ENCODE measurements at places on chromosomes 13 and 19. TPM values are rescaled to one million over a fixed set of nuclear protein-coding genes. Genes with fewer than 3 reads are reported as not detected.

KLK10 gene
- total RNA-seq = not detected

CERS1 gene
- 0.23 TPM for total RNA-seq

SLITRK6 gene
- not detected for total RNA-seq

SLC1A5 gene
- 220 TPM for total RNA-seq

ELSPBP1 gene
- total RNA-seq = not detected

TIMM44 gene
- total RNA-seq = 111 TPM

UBA52 gene
- total RNA-seq = 1,581 TPM

GRCh38 chr13:19862481-19863313, 752 bp downstream of the ZMYM5 start:
- DNase-seq = peak; percentile 83

DNA sequence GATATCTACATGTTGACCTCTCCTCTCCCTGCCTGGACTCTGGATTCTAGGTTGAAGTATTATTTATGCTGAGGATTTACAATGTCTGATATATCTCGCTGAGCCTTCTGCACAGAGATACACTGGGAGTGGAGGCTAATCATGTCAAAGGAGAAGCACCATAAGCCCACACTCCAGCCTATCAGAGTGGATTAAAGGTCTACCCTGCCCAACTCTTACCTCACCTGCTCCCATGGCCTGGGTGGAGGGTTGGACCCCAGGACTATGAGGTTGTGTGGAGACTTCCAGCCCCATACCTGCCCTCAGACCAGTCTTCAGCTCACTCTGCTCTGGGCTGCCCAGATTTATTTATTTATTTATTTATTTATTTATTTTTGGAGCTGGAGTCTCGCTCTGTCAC, 15.4 kb downstream of the OR10H4 start:
- peak; percentile 24 for DNase-seq

DNA sequence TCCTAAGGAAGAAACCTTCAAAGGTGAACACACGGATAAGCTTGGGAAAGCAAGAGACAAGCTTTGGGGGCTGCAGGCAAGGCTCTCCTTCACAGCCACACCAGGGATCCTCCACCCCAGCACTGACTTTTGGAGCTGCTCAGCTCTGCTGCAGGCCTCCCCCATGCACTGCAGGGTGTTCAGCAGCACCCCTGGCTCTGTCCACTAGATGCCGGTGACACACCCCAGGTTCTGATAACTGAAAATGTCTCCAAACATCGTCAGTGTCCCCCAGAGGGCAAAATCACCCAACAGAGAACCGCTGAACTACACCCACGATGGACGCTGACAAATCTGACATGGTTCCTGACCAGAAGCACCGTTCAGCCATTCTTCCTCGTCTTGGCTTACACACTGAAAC, 90.5 kb downstream of the STK24 start:
- DNase-seq = no peak

- peak; percentile 64 for DNase-seq
Measured at GRCh38 chr13:114226088-114226487, 8.6 kb upstream of the CDC16 start.

GRCh38 chr13:105139380-105140285, 1395.8 kb downstream of the EFNB2 start:
- DNase-seq = peak; percentile 90

DNA sequence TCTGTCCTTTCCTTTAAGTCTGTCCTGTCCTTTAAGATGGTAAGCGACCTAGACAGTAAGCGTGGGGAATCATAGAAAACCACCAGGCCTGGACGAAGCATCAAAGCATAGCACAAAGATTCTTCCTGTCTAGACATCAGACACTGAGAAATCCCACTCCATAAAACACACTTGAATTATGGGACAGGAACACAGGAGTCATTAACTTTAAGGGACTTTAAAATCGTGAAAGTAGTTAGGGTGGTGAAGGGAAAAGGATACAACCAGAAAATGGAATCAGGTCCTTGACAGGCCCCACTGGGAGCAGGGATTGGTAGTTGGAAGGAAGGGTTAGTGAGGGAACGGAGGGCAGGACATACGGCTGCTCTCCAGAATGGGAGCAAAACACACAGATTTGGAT, 31.6 kb upstream of the C1QTNF9 start:
- no peak for DNase-seq

DNA sequence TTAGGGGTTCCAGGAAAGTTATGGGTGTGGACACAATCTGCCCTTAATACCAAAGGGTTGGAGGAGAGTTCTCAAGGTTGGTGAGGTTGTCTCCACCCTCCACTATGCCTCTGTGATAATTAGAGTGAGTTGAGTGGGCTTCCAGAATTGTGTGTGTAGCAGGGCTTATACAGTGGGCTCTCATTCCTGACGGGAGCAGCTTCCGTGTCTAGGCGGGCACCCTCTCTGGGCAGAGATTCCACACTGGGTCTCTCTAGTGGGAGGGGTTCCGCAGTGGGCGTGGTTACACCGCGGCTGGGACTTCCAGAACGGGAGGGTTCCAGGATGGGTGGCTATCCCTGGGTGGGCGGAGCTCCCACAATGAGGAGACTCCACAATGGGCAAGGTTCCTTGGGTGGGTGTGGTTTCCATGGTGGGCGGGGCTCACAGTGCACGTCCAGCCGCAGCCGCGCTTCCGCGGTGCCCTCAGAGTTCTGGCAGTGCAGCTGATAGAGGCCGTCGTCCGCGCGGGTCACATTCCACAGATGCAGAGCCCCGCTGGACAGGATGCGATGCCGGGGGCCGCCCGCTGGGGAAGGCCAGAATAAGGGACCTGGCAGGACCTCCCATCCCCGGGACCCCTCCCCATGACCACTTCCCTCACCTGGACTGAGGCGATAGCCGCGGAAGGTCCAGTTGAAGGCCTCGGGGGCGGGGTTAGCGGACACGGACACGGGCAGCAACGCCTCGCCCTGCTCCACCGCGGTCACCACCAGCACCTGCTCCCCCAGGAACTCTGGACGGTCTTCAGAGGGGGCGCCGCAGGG, 8.4 kb downstream of the NPHS1 start:
- peak; percentile 65 for DNase-seq

DNA sequence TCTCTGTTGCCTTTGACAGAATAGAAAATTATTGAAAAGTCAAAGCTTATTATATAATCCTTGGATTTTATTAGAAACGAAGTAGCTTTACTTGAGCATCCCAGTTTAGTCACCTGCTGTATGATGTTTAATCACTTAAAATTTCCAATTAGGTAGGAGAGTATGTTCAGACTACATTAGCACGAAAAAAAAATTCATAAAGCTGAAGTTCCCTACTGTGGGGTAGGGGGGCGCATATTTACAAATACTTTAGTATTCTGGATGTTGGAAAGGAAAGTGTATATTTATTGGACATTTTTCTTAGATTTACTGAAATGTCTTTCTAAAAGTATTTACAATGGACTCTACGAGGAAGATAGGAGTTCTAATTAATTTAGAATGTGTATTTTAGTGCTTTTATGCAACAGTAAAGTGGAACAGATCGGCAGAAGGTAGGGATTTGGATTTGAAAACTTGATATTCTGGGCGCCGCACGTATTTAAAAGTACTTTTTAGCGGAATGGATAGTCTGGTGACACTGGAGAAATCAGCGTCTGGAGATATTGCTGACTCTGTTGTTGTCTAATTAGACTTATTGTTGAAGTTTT, 1.9 kb downstream of the CDK8 start:
- no peak for DNase-seq

DNA sequence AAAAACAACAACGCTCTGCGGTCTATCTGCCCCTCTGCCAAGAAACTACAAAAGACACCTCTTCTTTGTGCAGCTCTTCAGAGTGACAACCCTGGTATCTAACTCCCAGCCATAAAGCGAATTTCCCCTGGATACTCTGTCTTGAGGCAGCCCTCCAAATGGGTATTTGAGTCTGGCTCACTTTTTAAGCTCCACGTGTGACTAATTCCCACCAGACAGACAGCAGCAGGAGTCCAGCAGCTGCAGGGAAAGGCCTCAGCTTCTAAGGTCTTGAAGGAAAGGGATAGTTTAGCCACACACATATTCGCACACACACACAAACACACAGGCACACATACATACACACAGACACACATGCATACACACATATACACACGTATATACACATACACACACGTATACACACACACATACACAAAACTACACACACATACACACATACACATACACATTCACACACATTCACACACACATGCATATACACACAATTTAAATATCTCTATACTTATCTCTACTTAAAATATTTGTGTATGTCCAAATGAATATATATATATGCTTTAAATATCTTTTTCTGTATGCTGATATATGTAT, 188.8 kb downstream of the TSHZ3 start:
- no peak for DNase-seq

GRCh38 chr13:49082653-49083536, 107.2 kb downstream of the FNDC3A start:
- no peak for DNase-seq

GRCh38 chr13:53238261-53238660, 209.6 kb downstream of the OLFM4 start:
- no peak for DNase-seq

DNA sequence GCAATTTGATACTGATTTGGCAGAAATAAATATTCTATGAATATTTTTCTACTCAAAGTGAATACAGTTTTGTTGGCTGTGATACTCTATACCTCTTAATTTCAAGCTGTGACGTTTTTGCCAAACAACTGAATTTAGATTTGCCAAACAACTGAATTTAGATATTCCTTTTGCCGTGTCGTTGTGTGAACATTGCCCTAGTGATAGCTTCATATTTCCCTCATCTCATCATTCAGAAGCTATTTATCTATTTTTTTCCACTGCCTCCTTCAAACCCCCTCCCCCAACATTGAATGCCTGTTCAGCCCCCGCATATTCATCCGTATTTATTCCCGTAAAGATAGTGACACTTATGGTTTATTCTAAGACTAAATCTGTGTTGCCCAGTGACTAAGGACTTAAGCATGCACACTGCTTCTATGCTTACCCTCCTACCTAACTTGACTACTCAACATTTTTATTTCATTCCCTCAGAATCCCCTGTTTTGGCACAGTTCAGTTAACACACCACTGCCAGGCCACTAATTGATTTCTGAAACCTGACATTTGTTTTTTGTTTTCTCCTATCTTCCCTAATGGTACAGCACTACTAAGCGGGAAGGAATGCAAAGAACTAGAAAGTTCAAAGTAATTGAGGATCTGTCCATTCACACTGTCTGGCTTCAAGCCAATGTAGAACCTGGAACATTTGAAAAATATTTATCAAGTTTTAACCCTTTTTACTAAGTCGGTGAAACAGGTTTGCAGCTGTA, 2.8 kb upstream of the KLF5 start:
- no peak for DNase-seq

GRCh38 chr13:112959701-112960542, 9.1 kb upstream of the MCF2L start:
- DNase-seq = no peak

DNA sequence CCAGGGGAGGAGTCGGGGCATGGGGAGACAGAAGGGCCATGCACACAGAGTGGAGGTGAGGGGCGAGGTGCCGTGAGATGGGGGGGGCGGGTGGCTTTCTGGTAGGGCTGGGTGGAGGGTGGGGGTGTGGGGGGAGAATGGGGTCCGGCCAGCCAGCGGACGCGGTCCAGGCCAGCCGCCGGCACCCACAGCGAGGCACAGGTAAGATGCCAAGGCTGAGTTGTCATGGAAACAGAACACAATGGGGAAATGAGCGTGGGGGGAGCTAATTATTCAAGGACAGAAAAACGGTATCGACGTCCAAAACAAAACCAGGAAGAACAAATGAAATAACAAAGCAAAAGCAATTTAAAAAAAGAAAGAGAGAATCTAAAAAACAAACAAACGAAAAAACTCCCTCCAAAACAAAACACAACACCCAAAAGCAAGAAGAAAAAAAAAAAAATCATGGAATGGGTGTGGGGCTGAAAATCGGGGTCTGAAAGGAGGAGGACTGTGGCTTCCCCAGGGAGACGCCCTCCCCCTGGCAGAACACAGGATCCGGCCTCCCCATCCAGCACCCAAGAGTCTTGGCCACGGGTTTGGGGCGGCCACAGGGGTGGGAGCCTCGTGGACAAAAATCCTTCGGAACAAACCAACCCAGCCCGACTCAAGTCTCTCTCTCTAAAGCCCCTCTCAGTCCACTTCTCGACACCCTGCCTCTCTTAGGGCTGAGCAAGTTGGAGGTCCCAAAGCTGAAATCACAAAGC, 92.5 kb downstream of the PTPRS start:
- DNase-seq = no peak

- DNase-seq = peak; percentile 85
Measured at GRCh38 chr13:39612023-39612637, 9.1 kb upstream of the LHFPL6 start.

DNA sequence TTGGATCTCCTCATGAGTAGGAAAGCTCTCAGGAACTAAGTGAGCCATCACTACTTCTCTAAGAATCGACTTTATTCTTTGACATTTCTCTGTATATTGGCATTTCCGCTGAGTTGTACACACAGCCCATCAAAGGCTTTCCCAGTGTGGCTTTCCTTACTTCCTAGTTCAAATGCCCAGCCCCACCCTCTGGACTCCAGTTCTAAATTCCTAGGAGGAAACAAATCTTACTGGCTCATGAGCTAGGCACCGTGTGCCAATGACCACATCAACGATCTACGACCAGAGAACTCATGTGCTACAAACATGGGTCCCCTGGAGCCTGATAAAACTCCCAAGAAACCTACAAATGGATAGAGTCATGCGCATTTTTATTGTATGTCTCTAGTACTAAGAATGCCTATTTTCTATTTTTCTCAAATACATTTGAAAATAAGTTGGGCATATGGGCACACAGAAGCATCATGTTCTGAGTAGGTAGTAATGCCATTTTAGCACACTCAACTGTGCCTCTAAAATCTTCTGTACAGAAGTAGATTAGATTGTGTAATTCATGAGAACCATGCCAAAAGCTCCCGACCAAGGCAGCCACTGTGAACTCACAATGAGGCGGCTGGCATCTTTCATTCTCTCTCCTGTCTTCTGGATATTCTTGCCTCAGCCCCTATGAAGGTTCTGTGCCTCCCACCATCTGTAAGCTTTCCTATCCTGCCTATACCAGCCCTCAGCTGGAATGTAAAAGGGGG, 10.5 kb upstream of the RAP2A start:
- DNase-seq = no peak

DNA sequence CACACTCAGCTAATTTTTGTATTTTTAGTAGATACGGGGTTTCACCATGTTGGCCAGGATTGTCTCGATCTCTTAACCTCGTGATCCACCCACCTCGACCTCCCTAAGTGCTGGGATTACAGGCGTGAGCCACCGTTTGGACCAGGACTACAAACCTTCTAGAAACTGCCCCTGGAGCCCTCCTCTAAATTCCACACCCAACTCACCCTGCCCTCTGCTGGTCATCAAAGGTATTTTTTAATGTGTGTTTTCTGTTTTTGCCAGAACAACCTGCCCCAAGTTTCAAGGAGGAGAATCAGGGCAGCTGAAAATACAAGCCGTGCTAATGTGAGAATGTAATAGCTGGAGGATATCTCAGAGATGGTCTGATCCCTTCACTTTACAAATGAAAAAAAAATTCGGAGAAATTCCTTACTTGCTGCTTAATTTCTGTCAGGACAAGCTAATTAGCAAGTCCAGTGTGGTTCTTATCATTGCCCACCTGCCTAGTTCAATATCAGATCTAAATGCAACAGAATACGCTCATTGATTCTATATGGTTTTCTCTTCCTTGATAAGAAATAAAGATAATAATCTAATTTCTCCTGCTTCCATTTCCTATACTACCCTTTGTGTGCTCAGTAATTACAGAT, 4.1 kb downstream of the ATP8A2 start:
- peak; percentile 81 for DNase-seq

Measured in activated CD4-positive, alpha-beta T cell treated with anti-CD3 and anti-CD28 coated beads, Interleukin-2, amount 10 ng/mL, durations not matched to agents 24 days and 14 days (primary cell).